ENCODE measurements at places on chromosomes 1 and 21.

DNA sequence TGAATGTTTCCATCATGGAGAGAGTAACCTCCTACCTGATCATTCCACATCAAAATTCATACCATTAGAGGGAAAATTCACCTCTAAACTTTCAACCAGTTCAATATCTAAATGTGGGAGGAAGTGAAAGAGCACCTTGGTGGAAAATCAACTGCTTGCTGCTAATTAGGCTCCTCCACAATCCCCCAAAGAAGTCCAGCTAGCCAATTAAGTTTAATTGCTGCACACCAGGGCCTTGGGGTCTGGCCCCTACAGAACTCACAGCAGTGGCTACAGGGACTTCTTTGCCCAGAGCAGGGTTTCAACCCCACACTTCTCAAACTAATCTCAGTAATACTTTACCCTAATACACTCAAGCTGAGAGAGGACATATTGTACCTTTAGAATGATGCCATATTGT lies 62.1 kb downstream of the RGS21 start:
- DNase-seq, result no peak

- DNase-seq, result no peak
These were observed 102.4 kb upstream of the SERBP1 start for GRCh38 chr1:67532452-67533216.

GRCh38 chr1:180234369-180235076 lies 4.5 kb downstream of the LHX4 start:
- no peak for DNase-seq

GRCh38 chr1:193185211-193185610 lies 1.2 kb downstream of the B3GALT2 start:
- DNase-seq, result no peak

DNA sequence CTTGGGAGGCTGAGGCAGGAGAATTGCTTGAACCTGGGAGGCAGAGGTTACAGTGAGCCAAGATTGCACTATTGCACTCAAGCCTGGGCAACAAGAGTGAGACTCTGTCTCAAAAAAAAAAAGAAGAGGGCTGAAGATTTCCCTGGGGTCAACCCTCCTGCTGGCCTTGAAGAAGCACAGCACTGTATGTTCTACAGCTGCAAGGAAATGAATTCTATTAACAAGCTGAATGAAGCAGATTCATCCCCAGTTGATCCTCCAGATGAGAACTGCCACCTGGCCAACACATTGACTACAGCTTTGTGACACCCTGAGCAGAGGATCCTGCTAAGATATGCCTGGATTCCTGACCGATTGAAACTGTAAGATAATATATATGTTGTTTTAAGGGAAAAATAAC lies 129.5 kb downstream of the ADSS2 start:
- DNase-seq, result no peak

DNA sequence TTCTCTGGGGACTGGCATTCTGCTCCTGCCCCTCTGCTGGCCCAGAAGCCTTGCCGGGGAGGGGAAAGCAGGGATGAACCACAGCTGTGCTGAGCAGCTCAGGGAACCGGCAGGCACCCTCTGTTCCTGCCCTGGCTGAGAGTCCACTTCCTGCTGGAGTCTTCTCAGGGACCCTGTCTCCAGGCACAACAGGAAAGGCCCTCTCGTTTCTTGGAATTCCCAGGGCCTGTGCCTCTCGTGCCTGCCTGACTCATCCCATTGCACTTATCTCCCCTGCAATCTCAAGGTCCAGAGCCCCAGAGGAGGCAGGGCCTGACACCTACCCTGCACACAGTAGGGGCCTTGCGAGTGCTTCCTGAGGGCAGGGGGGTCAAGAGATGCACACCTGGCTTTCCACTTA lies 1.1 kb upstream of the EDN2 start:
- no peak for DNase-seq

DNA sequence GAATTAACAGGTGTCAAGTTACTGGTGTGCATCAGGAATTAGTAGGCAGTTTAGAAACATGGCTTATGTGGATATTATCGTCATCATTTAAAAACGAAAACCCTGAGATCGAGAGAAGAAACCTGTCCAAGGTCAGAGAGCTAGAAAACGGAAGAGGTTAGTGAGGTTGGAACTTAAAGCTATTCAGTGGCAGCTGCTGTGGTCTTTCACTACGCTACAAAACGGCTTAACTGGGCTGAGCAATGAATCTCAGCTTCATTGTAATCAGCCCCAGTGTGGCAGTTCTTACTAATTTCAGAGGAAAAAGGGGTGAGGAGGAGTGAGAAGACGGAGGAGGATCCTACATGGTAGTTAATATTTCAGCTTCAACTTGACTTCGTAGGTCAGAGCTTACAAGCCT lies 77.9 kb downstream of the DAB1 start:
- DNase-seq, result no peak

DNA sequence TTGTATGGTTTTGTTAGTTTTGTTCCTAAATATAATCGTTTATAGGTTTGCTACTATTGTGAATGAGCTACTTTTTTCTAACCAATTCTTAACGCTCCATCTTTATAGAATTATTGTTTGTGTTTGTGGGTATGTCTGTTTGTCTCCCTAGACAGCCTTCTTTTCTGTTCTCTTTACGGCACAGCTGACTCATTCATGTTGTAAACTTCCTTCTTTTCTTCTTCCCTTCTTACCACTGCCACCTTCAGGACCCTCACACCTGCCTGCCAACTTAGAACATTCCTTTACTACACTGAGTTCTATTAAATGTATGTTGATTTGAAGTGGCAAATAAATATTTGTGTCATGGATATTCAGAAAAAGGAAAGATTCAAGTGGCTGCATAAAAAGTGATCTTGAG lies 29.1 kb downstream of the AK5 start:
- no peak for DNase-seq

- no peak for DNase-seq
These were observed 18.0 kb downstream of the LTN1 start for GRCh38 chr21:28974531-28975227.

DNA sequence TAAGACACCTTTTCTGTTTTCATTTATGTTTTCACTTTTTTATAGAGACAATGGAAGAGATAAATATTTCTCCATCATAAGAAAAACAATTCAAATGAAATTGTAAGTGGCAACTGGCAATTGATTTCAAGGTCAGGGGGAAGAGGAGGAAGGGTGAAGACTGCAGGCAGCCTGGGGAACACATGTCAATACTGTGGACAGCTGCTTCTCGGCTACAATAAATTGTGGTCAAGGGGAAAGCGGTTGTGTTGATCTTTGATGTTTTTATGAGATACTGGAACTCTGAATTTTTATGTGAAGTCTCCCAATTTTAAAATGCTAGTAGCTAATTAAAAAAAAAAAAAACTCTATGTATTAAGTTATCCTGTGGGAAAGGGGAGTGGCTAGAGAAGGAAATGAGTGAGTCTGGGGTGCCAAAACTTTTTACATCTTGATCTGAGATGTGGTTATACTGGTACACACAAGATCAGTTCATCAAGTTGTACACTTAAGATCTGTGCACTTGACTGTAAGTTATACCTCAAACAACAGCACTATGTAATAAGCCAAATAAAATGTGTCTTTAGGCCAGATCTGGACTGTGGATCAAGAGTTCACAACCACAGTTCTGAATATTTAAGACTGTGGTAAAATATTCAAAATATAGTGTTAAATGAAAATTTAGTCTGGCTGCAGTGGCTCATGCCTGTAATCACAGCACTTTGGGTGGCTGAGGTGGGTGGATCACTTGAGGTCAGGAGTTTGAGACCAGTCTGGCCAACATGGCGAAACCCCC lies 18.0 kb downstream of the SSX2IP start:
- no peak for DNase-seq

- no peak for DNase-seq
These were observed 84.7 kb downstream of the PHTF1 start for GRCh38 chr1:113674591-113674990.

GRCh38 chr1:213231795-213232231 lies 180.8 kb downstream of the RPS6KC1 start:
- no peak for DNase-seq

GRCh38 chr21:39456665-39457064 lies 4.9 kb downstream of the SH3BGR start:
- no peak for DNase-seq

GRCh38 chr21:28104346-28104745 lies 888.3 kb downstream of the LTN1 start:
- no peak for DNase-seq

- DNase-seq, result no peak
These were observed 77.7 kb downstream of the ST6GALNAC5 start for GRCh38 chr1:76944942-76945341.

DNA sequence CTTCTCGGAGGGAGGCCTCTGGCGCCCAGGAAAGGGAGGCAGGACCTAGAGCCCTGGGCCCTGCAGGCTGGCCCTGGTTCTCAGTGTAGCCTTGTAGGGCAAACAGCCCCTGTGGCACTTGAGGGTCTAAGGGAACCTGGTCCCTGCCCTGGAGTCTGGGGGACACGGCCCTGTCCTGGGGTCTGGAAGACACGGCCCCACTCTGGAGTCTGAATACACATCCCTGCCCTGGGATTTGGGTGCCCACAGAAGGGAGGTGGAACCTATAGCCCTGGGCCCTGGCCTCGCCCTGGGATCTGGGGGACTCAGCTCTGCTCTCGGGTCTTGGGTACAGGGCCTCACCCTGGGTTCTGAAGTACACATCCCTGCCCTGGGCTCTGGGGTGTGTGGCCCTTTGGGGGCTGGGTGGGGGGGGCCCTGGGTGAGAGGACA lies 97.9 kb downstream of the OBSCN start:
- DNase-seq, result no peak

GRCh38 chr21:40282912-40283886 lies 416.0 kb downstream of the PCP4 start:
- no peak for DNase-seq

DNA sequence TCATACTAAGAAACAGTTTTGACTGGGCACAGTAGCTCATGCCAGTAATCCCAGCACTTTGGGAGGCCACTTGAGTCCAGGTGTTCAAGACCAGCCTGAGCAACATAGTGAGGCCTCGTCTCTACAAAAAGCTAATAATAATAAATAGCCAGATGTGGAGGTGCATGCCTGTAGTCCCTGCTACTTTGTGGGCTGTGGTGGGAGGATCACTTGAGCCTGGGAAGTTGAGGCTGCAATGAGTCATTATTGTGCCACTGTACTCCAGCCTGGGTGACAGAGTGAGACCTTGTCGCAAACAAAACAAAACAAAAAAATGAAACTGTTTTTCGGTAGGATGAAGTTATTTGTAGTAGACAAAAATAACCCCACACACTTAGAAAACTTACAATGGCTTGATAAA lies 19.0 kb upstream of the OLFM3 start:
- DNase-seq, result no peak

DNA sequence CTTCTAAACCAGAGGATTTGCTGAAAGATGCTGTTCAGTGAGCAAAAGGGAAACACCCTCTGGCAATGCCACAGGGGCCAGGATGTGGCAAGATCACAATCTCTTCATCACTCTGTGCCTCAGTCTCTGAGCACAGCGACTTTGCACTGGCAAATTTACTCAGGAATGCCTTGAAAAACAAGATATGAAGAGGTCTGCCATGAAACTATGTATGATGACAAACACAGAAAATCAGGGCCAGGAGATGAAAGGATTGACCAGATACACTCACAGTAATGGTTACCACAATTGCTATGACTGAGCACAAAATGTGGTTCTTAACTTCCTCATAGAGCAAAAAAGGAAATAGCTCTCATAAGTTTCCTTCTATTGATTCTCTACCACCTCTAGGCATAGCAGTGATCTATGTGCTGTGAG lies 5.8 kb downstream of the TTC13 start:
- no peak for DNase-seq

GRCh38 chr1:97901017-97901658 lies 19.7 kb downstream of the DPYD start:
- DNase-seq, result no peak

- DNase-seq, result no peak
These were observed 3.4 kb downstream of the FOXO6 start for GRCh38 chr1:41364442-41365319.

DNA sequence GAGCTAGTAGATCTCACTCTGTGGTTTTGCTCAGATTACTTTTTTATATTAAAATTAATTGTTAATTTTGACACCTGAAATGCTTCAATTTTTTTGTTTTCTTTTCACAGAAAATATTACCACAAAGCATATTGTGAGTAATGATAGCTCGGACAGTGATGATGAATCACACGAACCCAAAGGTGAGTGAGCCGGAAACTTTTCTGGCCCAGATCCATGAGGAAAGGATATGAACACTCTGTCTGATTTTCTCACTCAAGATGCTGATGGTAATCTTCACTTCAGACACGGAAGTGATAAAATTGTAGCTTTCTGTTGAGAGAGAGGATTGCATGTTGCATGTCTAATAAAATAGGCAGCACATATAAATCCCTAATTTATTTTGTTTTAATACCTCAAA lies 121.8 kb downstream of the PLA2G4A start:
- no peak for DNase-seq

GRCh38 chr1:6822530-6823359 lies 37.5 kb downstream of the CAMTA1 start:
- DNase-seq, result no peak

DNA sequence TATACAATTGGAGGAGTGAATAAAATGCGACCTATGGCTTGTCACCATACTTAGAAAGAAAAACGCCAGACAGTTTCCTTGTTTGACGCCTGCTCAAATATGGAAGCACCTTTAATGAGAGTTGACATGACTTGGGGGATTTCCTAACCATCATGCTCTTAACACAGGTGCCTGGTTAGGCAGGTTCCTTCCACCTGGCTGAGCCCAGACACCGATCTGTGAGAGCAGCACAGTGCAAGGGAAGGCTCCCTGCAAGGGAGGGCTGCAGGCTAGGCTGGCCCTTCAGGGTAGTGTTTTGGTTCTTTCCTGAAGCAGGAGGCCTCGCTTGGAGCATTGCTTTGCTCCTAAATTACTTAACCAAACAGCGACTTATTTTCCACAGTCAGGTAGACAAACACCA lies 24.6 kb upstream of the KLHDC8A start:
- no peak for DNase-seq
